ENCODE measurements at places on chromosomes 3 and 15. TPM values are rescaled to one million over a fixed set of nuclear protein-coding genes. Genes with fewer than 3 reads are reported as not detected.

Gene POPDC2
- total RNA-seq: 0.40 TPM

Gene ZNF80
- total RNA-seq: not detected

Gene HACD2
- total RNA-seq: 70.6 TPM

Gene GOLGA6L4
- total RNA-seq: 2.2 TPM

Gene SAMMSON
- total RNA-seq: not detected

Gene CSTA
- not detected for total RNA-seq

Gene SHQ1
- 25.0 TPM for total RNA-seq

Gene JAGN1
- 31.1 TPM for total RNA-seq

Gene EPHA3
- total RNA-seq: 0.45 TPM

Gene CD96
- 0.05 TPM for total RNA-seq

Gene MGLL
- 106 TPM for total RNA-seq

Gene TM4SF18
- total RNA-seq: 21.5 TPM

Gene PDZRN3
- total RNA-seq: 0.17 TPM

Gene RETNLB
- not detected for total RNA-seq

Gene XCR1
- not detected for total RNA-seq

Gene NME9
- 1.0 TPM for total RNA-seq

Gene PRICKLE2
- total RNA-seq: 56.1 TPM
